ENCODE measurements at places on chromosomes 4 and X.

- DNase-seq, result no peak
- no peaks in the 10 kb centered on the region for H3K36me3 ChIP-seq
- no peaks in the 10 kb centered on the region for H3K27me3 ChIP-seq
- no peak overlapping the region for H3K4me3 ChIP-seq
- no peak overlapping the region for H3K27ac ChIP-seq
- no peaks in the 10 kb centered on the region for H3K4me1 ChIP-seq
Observed at GRCh38 chrX:119226446-119226845, 9.6 kb upstream of the PGRMC1 start.

DNA sequence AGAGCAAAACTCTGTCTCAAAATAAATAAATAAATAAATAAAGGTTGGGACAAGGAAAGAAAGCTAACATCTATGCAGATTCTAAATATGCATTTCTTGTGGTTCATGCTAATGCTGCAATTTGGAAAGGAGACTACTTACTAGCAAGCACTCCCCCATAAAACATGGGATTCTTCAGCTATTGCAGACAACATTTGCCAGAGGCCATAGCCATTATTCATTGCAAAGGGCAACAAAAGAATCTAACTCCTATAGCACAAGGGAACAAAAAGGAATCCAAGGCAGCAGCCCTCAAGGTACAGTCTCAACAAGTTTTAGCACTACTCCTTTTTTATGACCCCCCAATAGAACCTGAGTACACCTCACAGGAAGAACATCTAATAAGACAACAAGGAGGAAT lies 8.0 kb upstream of the HERC5 start:
- DNase-seq, result no peak
- no peak overlapping the region for H3K4me3 ChIP-seq
- H3K27me3 ChIP-seq, result no peaks in the 10 kb centered on the region
- H3K27ac ChIP-seq, result no peak overlapping the region
- peaks cover 6% of the 10 kb centered on the region for H3K4me1 ChIP-seq

DNA sequence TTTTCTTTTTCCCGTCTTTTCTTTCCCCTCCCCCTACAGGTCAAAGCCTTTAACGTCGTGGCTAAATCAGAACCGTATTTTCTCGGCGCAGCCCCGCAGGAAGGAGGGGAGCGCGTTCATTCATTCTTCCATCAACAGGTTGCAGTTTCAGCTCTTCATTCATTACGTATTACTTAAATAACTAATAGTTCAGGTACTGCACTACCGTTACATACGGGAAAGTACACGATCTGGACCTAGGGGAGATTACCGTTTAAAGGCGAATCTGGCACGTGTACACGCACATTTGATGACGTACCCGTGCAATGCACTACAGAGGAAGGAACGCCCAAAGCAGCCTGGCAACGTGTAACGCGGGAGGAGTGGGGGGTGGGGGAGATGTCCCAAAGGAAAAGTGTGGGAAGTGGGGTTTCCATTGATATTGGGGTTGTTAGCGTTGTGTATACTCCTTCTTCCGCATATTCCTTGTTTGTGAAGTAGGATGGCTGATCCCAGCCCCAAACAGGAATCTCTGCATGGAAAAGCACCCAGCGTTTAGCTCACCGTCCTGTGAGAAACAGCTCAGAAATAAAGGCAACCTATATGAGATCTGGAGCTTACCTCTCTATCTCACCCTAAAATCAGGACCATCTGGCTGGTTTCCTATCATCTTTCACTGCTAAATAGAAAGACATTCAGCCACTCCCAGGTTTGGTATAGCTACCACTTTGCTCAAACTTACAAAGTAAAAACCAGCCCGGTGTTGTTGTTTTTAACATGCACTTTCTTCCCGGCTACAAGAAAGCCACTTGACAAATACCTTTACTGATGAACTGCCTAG lies 585 bp upstream of the SEC24D start:
- peak; percentile 37 for DNase-seq
- H3K27me3 ChIP-seq, result no peaks in the 10 kb centered on the region
- peak overlapping the region; percentile 92 for H3K27ac ChIP-seq
- no peaks in the 10 kb centered on the region for H3K36me3 ChIP-seq
- peaks cover 18% of the 10 kb centered on the region for H3K4me1 ChIP-seq

GRCh38 chr4:47942081-47942819 lies 27.9 kb upstream of the NFXL1 start:
- H3K27ac ChIP-seq, result no peak overlapping the region
- DNase-seq, result no peak
- no peak overlapping the region for H3K4me3 ChIP-seq
- no peaks in the 10 kb centered on the region for H3K4me1 ChIP-seq
